Brain pericyte (primary cell): ENCODE measurements at places on chromosomes 7 and 10.

- DNase-seq, result no peak
Measured at GRCh38 chr10:127926455-127926854, 19.6 kb downstream of the PTPRE start.

GRCh38 chr7:79236352-79237028 is 217.0 kb downstream of the MAGI2 start:
- no peak for DNase-seq

DNA sequence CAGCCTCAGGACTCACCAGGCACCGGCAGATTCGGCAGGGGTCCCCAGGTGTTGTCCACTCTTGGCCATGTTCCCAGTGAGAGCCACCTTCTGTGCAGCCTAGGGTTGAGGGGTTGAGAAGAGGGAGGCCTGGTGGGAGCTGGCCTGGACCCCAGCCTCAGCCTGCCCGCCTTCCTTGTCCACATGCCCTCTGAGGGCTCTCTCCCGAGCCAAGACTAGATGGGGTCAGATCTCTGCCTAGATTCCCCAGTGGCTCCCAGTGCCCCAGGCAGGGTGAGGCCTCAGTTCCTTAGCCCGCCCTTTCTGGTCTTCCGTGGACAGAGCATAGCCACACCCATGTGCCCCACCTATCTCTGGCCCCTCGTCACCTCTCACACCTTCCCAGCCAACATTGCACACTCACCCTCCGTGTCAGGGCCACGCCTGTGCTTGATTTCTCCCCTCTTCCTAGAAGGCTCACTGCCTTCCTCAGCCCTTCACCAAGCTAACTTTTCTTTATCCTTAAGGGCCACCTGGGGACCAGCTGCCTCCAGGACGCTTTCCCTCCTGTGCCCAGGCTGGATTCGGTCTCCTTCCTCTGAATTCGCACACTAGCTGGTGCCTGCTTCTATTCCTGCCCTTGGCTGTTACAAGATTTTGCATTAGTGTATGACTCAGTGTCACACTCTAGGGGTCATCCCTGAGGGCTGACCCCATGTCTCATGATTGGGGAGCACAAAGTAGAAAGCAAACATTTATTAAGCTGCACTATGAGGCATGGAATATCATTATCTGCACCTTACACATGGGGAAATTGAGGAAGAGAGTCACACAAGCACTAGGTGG is 7.5 kb downstream of the KCP start:
- no peak for DNase-seq

DNA sequence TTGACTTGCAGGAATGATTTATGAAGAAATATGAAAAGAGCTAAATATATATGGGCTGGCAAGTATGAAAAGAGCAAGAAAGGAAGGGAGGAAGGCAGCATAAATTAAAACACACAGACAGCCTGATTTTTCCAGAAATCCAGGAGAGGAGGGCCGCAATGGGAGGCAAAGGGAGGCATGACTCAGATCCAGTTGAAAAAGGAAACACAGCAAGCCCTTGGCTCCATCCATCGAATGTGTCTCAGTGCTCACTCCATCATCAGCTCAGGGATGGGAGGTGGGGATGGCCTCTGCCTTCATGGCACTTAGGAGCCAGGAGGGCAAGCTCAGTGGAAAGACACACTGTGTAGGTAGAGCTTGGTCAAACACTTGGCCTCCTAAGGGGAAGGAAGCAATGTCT is 75.7 kb upstream of the PDZD8 start:
- DNase-seq, result no peak

GRCh38 chr10:816958-817357 is 114.5 kb downstream of the LARP4B start:
- DNase-seq, result no peak

DNA sequence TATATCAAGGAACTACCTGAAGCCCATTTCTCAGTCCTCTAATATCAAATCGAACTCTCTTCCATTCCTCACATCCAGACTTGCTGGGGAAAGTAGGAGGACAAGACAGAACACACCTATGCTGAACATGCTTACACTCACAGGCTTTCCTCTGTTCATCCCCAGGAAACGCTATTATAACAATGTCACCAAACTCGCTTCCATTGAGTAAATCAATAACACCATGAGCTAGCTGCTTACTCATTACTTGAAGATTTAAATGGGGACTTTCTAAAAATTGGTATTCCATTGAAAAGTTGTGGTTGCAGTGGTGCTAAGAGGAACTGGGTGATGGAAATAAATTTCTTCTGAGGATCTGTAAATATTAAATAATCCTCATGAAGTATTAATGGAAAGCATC is 88.8 kb downstream of the SLC25A13 start:
- no peak for DNase-seq

DNA sequence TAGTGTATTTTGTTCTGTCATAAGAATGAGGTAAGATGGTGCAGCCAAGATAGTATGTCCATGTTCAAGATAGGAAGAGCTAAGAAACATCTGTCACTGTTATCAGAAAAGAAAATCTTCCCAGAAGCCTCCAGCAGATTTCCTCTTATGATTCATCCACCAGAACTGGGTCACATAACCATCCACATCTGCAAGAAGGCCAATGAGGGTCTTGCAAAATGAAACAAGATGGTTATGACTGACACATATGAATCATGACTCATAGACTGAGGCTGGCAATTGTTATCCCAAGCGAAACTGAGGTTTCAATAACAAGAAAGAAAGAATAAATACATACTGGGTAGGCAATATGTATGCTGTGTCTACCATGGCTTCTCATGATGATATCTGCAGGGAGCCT is 30.3 kb downstream of the CCNJ start:
- peak; percentile 24 for DNase-seq

DNA sequence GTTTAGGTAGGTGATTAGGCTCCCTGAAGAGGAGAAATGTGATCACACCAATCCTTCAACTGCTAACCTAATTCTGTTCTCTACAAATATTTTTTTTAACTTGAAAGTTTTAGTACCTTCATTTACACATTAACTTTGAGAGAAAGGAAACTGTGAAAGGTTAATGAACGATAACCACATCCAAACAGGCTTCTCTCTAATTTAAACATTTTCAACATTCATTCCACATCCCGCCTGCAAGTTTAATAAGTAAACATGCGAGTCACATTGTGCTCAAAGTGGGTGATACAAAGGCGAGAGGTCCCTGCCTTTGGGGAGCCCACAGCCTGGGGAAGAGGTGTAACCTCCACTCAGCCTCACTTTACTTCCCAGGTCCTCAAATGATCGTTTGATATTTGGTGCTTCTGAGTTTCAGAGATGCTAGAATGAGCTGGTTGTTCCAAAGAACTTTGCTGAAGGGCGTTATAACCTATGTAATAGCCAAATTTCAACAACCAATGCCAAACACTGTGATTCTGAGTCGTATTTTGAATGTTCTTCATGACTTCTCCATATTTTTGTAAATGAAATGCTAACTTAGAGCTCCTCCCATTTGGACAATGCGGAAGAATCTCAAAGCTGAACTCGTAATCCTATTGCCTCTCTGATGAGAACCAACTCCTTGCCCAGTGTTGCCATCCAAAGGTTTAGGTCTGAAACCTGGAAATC is 47.5 kb downstream of the DENND2A start:
- no peak for DNase-seq

DNA sequence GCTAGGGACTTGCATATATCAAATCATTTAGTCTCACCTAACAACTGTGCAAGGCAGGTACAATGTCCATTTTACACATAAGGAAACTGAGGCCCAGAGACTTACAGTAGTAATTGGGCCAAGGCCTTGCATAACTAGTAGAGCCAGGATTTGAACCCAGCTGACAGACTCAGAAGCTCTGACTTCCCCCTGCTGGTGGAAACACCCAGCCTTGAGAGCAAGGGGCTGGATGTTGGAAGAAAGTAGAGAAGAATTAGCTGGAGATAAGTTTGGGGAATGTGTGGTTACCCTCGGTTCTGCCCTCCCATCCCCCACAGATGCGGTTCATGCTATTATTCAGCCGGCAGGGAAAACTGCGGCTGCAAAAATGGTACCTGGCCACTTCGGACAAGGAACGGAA is 2.0 kb downstream of the AP1S1 start:
- DNase-seq, result no peak

- no peak for DNase-seq
Measured at GRCh38 chr7:72334066-72334465, 78.1 kb downstream of the CALN1 start.

DNA sequence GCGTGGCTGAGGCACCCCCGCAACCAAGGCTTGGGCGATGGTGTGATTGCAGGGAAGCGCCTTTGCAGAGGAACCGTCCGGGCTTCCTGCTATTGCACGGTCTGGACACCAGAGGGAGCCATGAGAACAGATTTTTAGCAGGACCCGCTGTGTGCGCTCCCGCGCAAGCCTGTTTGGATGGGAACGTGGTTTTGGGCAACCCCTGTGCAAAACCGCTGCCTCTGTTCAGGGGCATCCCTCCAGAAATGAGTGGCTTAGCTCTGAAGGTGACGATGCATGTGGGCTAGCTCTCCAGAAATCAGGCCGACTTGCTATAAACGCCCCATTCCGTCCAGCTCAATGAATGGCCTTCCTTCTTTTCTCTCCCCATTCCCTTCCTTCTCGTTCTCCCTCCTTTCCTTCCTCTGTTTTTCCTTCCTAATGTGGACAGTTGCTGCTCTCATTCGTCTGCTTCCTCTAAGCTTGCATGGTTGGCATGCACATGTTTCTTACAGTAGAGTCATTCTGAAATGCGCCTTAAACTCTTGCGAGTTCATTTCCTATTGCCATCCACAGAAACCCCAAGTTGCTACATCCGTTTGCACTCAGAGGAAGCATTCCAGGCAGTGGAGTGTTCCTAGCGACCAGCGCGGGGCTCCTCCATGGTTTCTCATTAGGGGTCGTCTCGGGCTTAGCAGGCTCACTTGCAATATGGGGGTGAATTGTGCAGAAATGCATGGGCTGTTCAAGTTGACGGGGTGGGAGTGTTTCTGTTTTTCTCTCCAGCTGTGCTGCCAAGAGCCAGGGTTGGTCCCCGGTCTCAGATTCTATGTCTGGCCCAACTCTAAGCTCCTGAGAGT is 302.5 kb upstream of the GALNT17 start:
- no peak for DNase-seq

DNA sequence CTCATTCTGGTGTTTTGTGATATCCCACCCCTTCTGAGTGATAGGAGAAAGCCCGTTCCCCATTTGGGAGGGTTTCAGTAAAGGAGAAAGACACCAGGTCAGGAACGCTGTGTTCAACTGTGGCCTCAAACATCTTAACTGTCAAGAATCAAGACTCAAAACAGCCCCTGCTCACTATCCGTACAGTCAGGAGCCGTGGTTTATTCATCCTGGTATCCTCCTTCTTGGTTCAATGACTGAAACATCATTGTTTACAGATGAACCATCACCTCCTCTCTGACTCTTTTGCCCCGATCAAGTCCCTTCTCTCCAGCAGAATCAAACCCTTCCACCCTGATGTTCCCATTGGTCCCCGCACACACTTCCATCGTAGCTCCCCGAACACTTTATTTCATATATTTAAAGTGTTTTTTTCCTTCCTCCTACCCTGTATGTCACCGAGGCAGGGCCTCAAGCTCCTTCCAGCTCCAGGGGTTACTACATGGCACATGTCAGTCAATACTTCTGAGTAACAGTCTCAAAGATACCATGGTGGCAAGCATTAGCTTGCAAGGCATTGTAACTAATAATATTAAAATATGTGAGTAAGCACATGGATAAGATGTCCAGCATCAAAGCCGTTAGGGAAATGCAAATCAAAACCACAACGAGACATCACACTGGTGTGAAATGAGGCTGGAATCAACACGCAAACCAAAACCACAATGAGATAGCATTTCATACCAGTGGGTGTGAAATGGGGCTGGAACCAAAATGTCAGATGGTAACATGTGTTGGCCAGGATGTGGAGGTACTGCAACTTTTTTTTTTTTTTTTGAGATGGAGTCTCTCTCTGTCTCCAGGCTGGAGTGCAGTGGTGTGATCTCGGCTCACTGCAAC is 124.7 kb upstream of the C1QL3 start:
- DNase-seq, result no peak

DNA sequence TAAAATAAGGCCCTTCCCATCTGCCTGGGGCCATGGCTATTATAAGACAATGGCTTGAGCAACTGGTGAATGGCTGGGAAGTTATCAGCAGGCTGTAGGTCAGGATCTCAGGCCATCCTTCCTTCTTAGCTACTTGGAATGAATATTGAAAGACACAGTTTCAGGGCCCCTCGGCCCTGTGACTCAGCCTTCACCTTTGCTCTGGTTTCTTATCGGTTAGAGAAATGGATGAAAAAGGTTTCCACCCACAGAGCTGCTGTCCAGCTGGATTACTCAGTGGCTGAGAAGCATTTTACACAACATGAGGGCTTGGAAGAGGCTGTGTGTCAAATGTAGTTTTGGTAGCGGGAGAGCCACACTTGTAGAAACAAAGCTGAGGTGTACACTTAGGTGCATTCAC is 9.4 kb downstream of the ACSL5 start:
- no peak for DNase-seq

GRCh38 chr7:132577206-132578049 is 1.2 kb upstream of the PLXNA4 start:
- DNase-seq, result no peak

GRCh38 chr10:93826355-93826754 is 67.4 kb upstream of the SLC35G1 start:
- no peak for DNase-seq

DNA sequence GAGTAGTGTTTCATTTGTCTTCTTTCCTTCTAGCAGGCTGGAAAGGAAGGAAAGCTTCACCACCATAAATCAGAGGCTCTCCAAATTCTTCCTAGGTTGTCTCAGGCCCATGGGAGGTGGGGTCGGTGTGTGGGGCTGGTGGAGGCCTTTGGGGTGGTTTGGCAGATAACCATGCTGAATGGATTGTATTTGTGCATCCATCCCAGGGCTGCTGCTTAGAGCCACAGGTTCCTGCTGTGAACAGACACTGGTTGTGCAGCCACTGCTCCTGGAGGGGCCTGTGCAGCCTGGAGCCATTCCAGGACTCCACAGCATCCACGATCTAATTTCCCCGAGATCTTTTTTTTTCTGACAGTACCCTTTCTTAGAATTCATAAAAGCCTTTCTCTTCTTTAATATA is 741.8 kb downstream of the SUGCT start:
- DNase-seq, result no peak

DNA sequence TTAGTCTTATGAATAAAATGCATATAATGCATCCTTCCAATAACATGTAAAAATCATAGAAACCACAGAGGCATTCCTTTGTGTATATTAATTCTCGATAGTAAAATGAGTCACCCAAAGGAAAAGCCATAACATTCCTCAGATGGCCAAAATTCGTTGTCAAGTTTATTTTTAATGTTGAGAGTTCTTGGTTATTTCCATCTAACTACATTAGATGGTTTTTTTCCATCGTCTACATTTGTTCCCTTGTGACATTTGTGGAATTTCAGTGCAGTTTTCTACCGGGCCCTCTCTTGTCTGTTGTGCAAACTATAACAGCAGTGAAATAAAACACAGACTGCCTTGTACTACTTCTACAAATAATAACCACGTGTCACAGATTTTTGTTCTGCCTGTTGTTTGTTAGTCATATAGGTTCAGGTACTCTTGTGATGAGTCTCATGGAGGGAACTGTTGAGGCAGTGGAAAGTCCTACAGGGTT is 54.7 kb upstream of the CCAR1 start:
- DNase-seq, result peak; percentile 12

GRCh38 chr10:126199221-126199998 is 188.9 kb downstream of the ADAM12 start:
- peak; percentile 90 for DNase-seq

GRCh38 chr7:11831736-11832495 is at the start of gene THSD7A:
THSD7A (minus strand) TSS chr7:11832198; CDS start chr7:11831946, 252 bp downstream.
- no peak for DNase-seq
